Hypothalamus (tissue), 51 donors: ENCODE measurements at places on chromosomes 7 and 10.

GRCh38 chr10:18230794-18231193, 90.6 kb downstream of the CACNB2 start:
- no peak for DNase-seq

DNA sequence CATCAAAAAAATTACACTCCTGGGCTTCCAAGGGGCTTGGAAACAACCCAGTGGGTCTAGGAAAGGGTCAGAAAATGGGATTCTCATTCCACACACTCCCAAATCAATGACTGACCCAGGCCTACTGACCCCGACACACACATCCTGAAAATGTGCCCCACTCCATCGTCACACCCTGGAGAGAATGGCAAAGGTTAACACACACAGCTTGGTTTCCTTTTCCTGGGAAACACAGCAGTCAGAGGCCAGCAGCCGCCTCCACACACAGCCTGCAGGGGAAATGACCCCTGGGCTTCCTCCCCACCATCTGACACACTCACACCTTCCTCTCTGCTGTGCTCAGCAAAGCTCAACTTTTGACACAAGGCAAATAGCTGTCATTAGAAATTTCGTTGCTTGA, 42.9 kb downstream of the SH3PXD2A start:
- no peak for DNase-seq

DNA sequence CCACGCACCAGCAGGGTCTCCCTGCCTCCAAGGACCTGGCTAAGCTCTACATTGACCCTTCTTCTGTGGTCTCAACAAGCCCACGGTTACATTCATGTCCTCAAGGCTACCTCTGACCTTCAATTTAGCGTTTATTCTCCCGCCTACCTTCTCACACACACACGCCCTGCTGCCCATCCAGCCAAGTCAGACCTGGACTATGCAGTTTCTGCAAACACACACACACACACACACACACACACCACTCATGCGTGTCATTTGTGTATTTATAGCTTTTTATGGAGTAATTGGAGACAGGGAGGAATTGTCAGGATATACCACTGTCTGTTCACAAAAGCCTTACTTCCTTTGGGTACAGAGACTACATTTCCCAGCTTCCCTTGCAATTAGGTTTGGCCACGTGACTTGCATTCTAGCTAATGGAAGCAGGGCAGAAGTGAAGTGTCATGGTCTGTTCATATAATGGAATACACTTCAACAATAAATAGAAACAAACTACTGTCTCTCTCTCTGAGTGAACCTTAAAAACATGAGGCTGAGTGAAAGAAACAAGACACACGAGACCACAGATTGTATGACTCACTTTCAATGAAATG, 53.8 kb upstream of the CPXM2 start:
- no peak for DNase-seq

- DNase-seq = no peak
Measured at GRCh38 chr10:12766223-12766622, 235.3 kb downstream of the CCDC3 start.

DNA sequence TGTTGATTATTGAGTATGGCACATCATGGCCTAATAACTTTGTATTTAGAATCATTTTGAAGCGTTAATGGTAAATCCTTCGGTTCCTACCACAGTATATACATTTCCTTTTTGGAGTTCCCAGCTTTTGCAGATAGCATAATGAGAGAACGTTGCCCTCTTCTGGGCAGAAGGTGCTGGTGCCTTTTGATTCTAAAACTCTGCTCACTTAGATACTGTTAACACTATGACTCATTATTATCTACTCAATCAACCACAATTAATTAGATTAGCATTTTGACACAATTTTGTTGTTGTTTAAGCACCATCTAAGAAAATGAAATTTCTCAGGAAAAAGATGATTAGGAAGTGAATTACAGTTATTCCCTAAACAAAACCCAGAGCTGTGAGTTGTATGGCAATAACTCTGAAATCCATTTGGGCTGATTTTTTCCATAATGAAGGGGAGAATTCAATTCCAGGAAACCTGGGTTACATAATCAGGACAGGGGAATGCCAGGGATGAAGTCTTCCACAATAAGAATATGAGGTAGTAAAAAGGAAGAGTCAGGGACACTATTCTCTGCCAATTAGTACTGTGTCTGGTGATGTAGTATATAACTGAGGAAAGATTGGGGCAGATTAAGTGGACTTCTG, 11.5 kb upstream of the DLD start:
- no peak for DNase-seq

DNA sequence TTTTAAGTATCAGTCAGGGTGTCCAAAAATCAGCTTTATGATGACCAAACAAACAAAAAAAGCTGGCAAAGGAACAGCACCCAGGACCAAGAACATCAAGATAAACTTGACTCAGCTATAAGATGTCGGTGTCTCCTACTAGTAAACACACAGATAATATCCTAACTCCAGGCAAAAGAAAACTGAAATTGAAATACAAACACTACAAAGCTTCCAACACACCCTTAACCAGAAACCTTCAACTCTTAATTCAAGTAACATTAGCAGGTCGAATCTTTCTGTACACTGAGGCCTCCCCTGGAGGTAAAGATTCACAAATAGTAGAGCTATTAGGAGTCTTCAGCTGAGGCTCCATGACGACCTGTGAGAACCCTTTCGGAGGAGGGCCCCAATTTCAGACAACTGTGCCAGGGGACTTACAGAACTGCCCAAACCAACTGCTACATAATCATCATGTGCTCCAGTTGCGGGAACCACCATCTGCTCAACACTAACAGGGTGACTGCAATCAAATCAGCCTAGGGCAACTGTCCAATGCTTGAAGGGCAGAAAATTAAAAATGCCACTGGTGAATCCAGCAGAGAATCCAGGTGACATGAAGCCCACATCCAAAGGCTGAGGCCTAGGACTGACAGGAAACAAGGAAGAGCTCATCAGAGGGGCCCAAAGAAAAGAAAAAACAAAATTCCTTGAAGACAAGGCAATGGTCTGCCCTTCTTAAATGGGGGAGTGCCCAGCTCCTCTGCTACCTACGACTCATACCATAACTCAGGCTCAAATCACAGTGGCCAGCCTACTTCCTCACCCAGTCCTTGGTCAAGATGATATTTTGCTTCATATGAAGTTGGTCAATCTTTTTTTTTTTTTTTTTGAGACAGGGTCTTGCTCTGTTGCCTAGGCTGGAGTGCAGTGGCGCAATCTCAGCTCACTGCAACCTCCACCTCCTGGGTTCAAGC, 20.0 kb downstream of the XPNPEP1 start:
- no peak for DNase-seq

- DNase-seq = no peak
Measured at GRCh38 chr7:4817178-4817901, 41.9 kb downstream of the AP5Z1 start.

DNA sequence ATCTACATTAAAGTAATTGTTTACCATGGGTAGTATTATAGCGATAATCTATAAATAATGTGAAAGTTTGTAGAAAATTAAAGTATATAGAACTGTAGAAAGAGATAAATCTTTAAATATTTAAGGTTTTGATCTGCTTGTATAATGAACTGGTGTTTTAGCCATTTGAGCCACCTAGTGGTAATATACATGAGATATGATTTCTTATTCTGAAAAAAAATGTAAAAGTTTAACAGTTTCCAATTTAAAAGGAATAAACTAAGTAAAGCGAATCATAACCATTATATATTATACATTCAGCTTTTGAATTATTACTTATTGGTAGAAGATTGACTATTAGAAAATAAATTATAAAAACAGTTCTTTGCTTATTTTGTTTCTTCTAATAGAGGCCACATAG, 91.2 kb downstream of the OTUD1 start:
- DNase-seq = no peak

DNA sequence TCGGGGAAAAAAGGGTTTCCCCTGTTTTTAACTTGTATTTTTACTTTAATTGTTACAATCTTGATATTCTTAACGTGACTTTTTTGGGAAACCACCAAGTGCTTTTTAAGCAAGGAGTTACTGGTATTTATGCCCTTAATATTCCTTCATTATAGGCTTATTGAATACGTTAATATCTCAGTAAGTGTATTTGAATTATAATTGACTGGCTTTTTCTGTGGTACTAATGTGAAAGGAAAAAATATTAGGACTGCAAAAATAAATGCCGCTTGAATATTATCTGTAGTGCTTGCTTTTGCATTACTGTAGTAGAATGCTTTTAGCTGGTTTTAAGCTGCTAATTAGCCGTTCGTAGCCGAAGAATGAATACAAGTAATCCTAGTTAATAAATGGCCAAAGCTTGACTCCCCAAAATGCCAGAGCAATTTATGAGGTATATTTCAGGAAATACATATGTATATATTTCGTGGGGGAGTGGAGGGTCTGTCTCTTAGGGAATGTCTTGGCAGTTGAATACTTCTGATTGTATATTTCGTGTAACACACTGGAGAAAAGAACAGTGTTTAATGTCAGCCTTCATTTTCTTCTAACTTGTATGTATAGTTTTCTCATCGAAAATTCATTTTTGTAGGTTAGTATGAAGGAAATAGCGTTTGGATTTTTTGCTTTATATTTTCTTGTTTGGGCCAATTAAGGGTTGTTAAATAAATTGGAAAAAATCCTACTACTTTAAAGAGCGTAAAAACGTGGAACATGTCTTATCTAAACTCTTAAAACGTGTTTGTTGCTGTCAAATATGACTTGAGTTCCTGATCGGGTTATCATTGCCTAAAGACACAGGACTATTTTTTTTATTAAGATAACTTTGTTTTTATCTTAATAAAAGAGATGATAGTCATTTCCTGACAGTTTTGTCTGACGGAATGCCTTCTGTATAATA, 1.5 kb downstream of the PDCD4 start:
- DNase-seq = no peak

- DNase-seq = peak; percentile 25
Measured at GRCh38 chr10:126240483-126240882, 147.8 kb downstream of the ADAM12 start.

- DNase-seq = no peak
Measured at GRCh38 chr7:36746347-36746746, 22.1 kb upstream of the AOAH start.

GRCh38 chr7:47582764-47583738, 1.1 kb upstream of the TNS3 start:
- no peak for DNase-seq

- DNase-seq = peak; percentile 47
Measured at GRCh38 chr7:23680414-23681405, 711 bp downstream of the FAM221A start.

DNA sequence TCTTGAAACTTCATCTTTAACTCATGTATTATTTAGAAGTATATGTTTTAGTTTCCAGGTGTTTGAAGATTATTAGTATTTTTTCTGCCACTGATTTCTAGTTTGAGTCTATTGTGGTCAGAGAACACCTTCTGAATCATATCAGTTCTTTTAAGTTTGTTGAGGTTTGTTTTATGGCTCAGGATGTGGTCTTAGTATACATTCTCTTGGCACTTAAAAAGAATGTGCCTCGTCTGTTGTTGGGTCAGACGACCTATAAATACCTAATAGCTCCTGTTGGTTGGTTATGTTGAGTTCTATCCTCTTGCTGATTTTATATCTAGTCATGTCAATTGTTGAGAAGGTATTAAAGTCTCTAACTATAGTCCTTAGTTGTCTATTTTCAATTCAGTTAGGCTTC, 15.9 kb downstream of the TDRD1 start:
- DNase-seq = no peak

GRCh38 chr10:625751-626711, 63.4 kb downstream of the DIP2C start:
- no peak for DNase-seq

- no peak for DNase-seq
Measured at GRCh38 chr10:58322072-58322834, 12.6 kb upstream of the UBE2D1 start.

GRCh38 chr7:106284714-106285050, at the start of gene NAMPT:
NAMPT (minus strand) TSS chr7:106284983; CDS start chr7:106284884, 99 bp downstream.
- DNase-seq = no peak

GRCh38 chr7:43692582-43693373, 36.5 kb downstream of the COA1 start:
- DNase-seq = no peak

- no peak for DNase-seq
Measured at GRCh38 chr10:27147701-27148100, 6.5 kb downstream of the YME1L1 start.

DNA sequence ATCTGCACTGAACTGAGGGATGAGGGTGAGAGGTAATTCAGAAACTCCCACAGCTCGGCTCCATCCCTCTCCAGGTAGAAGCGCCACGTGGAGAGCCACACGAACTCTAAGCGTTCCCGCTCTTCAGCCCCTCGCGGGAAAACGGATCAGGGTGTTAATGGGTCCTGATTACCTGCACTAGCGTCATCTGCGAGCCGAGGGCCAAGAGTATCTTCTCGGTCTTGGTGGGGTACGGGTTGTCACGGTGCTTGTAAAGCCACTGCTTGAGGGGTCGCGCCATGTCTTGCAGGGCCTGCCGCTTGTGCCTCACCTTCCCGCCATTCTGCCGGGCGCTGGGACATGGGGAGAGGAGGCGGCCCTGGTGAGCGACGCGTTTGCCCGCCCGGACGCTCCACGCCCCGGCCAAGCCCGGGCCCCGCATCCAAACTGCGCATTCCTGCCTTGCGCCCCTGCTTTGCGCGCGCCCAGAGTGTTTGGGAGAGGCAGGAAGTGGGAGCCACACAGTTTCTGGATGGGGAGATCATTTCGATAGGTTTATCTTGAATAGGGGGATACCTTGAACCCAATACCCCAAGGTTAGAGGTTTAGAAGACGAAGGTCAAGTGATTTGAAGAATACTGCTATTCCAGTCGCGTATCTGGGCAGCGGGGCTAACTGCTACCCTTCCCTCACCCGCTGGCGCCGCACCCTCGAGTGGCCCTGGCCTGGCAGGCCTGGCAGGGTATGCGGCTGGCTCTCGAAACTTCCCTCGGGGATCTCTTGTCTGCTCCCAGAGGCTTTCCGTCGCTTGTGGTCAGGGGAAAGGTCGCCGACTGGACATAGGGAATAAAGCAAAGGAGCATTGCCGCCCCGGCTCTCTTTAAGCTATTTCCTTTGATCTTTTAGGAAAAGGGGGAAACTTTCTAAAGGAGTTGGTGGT, 4.2 kb downstream of the MKX start:
- no peak for DNase-seq

- DNase-seq = no peak
Measured at GRCh38 chr7:139680676-139681462, 96.9 kb downstream of the HIPK2 start.

GRCh38 chr10:30188101-30188500, 128.7 kb upstream of the JCAD start:
- no peak for DNase-seq

- DNase-seq = no peak
Measured at GRCh38 chr10:76975126-76975525, 662.5 kb downstream of the KCNMA1 start.

DNA sequence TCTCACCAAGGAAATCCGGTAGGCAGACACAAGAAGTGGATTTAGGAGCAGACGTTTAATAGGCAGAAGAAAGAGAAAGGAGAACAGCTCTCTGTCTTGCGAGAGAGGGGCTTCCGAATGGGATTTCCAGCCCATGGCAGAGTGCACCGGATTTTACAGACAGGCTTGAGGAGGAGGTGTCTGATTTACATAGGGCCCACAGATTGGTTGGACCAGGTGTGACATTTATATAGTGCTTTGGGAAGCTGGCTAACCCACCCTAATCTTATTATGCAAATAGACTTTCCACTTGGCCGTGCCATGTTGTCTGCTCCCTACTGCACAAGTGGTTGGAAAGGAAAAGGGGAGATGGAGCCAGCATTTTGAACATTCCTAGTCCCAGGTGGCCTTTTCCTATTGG, 57.8 kb downstream of the ANKMY2 start:
- DNase-seq = no peak
